SW 1271 (cell line): ENCODE measurements at places on chromosomes 7 and 10.
A peak's percentile ranks its signal among the peaks of the same experiment; 100 is the strongest.

- DNase-seq: peak; percentile 14
Measured at GRCh38 chr10:116444527-116445142, 17.0 kb downstream of the PNLIPRP3 start.

GRCh38 chr7:43701500-43701854, 27.8 kb downstream of the COA1 start:
- no peak for DNase-seq

- DNase-seq: peak; percentile 10
Measured at GRCh38 chr10:126227762-126228134, 160.5 kb downstream of the ADAM12 start.

GRCh38 chr7:122884186-122884585, 2.1 kb downstream of the CADPS2 start:
- no peak for DNase-seq

DNA sequence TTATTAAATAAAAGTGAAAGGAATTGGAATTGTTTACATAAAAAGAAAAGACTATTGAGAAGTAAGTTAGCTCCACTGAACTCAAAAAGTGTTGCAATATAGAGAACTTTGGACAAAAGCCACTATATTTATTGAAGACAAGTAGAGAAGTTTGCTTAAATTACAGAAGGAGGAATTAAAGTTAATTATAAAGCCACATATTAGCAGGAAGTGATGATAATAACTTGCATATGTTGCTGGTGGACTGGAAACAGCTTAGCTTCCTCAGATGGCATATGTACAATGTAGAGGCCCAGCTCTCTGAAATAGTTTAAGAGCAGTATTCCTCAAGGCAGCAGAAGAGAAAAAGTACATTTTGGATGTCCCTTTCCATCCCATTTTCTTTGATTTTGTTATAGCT, 400.7 kb downstream of the GATA3 start:
- DNase-seq: no peak

DNA sequence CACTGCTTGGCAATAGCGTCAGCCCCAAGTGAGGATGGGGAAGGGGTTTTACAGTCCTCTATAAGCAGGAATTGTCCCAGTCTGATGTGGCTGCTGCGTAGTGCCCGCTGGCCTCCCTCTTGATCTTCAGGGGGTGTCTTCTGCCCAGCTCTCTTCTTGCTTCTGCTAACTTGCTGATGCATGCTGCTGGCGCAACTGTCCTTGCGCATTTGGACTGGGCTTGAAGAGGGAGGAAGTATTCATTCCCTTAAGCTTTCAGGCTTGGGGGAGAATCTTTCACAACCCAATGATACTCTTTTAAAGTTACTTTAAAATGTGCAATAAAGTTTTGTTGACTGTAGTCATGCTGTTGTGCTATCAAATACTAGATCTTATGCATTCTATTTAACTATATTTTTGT, 10.3 kb downstream of the GALNT11 start:
- no peak for DNase-seq

- no peak for DNase-seq
Measured at GRCh38 chr7:88922944-88923343, 127.4 kb upstream of the TEX47 start.
